LHCN-M2 (cell line): ENCODE measurements at places on chromosomes 5 and 9. TPM values are rescaled to one million over a fixed set of nuclear protein-coding genes. Genes with fewer than 3 reads are reported as not detected.

Gene GGTA1
- total RNA-seq = not detected in 2 replicates

Gene WDR36
- 44.7 and 57.3 TPM in 2 replicates for total RNA-seq

Gene BTNL8
- not detected in 2 replicates for total RNA-seq

DNA sequence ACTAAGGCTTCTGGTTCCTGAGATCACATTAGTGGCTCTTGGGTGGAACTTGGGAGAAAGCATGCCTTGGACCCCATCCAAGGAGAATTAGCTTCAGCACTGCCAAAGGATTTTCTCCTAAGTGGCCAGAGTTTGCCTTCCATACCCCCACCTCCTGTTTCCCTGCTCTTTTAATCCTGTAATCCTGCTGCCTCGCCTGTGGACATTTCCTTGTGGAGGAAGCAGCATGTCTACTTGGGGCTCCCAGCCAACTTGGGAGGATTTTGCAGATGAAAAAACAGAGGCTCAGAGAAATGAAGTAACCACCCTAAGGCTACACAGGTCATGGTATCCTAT is 1.6 kb downstream of the ARSI start:
- DNase-seq = no peak

DNA sequence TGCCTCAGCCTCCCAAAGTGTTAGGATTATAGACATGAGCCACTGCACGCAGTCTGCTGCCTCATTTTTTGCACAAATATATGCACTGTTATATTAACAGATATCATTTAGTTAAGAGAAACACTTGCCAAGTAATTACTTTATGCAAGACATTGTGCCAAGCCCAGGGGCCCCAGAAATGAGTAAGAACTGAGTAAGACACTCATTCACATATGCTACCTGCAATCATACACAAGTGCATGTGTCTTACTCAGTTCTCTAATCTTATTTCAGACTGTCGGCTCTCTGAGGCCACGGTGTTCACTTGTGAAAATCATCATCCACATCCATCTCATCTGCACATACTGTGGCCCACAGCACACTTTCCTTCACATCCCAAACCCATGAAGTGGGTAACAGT is 16.0 kb downstream of the TRAF1 start:
- DNase-seq = no peak

GRCh38 chr5:60207040-60207439 is 313.5 kb upstream of the PDE4D start:
- DNase-seq = no peak

GRCh38 chr5:127609957-127610356 is 38.9 kb upstream of the CTXN3 start:
- DNase-seq = no peak

- DNase-seq = no peak
Observed at GRCh38 chr9:91903126-91903911, 46.7 kb downstream of the ROR2 start.

- DNase-seq = no peak
Observed at GRCh38 chr5:1558944-1559343, 35.2 kb upstream of the LPCAT1 start.

- DNase-seq = no peak
Observed at GRCh38 chr9:33752130-33752637, 43.2 kb upstream of the PRSS3 start.

DNA sequence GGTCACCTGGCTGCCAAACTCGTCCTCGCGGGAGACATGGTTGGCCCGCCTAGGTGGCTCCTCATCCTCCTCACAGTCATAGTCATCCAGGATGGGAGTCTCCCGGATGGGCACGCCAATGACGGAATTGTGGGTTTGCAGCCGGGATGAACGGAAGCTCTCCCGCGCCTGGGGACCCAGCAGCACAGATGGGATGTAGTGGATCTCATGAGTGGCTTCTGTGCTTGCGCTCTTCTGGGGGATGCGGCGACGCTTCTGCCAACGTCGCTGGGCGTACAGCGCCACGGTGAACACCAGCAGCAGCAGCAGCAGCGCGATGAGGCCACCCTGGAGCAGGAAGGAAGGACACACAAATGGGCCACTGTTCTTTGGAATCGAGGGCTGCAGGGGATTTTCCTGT is 200.4 kb downstream of the ASTN2 start:
- DNase-seq = no peak

- peak; percentile 10 for DNase-seq
Observed at GRCh38 chr5:6829150-6829784, 116.0 kb downstream of the TENT4A start.

- DNase-seq = peak; percentile 91
Observed at GRCh38 chr5:140547508-140548299, at the start of gene EIF4EBP3. Gene EIF4EBP3 (plus strand): TSS chr5:140547662. CDS start chr5:140547738, 76 bp downstream.

GRCh38 chr9:38025166-38025565 is 43.9 kb downstream of the SHB start:
- DNase-seq = no peak
